ENCODE measurements at places on chromosomes 3 and 15.

GRCh38 chr3:67593761-67594234 is 60.6 kb downstream of the SUCLG2 start:
- no peak for DNase-seq

- DNase-seq, result no peak
Measured at GRCh38 chr15:57647071-57647790, 55.5 kb downstream of the MYZAP start.

GRCh38 chr15:90062462-90062932 is 39.8 kb downstream of the IDH2 start:
- no peak for DNase-seq

GRCh38 chr15:52281085-52282035 is 14.2 kb downstream of the MYO5C start:
- no peak for DNase-seq

GRCh38 chr3:157914882-157915281 is 191.3 kb downstream of the SHOX2 start:
- DNase-seq, result peak; percentile 1

DNA sequence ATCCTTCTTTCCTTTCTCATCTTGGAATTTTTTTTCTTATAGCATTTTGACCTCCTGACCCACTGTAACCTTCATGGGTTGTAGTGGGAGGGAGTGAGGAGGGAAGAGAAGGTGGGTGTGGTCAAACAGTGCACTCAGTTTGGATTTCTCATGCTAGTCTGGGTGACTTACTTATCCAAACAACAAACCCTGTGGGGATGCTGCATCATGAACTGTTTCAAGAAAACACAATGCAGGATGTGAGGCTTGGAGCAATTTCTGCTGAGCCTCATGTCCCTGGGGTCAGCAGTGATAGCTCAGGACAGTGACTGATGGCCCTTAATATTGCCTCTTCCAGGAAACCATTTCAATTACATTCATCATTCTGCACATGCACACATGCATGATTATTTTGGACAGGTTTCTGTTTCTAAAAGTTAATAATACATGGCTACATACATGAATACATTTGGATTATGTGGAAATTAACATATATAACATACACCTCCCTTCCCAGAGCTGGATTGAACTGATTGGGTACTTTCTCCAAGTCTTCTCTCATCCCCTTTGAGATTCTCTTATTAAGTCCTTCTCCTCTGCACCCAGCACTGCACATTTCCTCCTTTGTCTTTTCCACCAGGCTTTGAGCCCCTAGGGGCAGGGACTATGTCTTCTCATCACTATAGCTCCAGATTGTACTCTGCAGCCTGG is 61.2 kb downstream of the ADAMTSL3 start:
- no peak for DNase-seq

DNA sequence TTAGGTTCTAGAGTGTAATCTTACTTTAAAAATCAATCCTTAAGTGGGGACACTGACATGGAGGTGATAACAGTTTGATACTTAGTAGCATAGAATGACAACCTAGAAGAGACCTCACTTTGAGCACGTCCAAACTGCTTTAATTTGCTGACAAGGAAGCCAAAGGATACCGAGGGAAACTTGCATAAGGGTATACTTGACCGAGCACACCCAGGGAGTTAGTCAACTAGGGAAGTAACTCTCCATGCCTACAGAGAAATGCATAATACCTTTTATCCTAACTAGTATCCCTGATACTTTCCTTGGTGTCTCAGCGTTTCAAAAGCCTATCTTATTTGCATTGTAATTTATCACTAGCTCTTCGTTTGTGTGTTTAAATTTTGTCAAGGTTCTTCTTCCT is 5.5 kb upstream of the TPRG1 start:
- no peak for DNase-seq

DNA sequence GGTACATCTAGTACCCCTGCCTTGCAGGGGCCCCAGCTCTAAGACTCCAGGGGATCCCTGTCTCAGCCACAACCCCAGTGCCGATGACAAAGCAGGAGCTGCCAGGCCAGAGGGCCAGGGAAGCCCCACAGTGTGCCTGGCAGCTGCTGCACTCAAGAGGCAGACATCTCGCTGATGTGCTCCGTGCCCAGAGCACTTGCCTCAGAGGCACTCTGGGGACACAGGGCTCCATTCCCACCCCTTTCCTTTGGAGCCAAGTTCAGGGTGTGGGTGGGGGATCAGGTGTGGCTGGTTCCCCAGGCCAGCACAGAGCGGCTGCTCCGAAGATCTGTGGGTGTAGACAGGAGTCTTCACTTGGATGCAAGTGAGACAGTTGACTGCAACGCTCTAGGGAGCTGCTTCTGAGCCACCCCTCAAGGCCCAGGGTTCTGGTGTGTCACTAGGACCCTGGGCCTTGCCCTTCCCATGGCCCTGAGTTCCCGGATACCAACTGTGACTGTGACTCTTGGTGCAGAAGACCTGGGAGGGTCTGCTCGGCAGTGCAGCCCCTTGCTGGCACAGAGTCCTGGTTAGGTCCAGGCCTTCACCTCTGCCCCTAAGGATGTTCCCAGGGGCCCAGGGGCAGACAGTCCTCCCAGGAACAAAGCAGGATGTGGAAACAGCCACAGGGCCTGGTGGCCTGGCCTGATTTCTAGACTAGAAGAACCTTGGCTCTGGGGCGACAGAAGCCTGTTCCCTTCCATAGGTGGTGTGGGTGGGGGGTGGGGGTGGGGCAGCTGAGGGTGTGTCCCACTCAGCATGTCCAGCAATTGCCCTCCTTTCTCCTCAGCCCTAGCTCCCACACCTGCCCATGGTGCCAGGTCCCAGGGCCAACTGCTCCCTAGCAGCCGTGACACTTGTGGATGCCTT is 2.5 kb downstream of the NT5DC2 start:
- DNase-seq, result no peak

- DNase-seq, result peak; percentile 15
Measured at GRCh38 chr15:34514251-34514670, 69.2 kb downstream of the GOLGA8B start.

DNA sequence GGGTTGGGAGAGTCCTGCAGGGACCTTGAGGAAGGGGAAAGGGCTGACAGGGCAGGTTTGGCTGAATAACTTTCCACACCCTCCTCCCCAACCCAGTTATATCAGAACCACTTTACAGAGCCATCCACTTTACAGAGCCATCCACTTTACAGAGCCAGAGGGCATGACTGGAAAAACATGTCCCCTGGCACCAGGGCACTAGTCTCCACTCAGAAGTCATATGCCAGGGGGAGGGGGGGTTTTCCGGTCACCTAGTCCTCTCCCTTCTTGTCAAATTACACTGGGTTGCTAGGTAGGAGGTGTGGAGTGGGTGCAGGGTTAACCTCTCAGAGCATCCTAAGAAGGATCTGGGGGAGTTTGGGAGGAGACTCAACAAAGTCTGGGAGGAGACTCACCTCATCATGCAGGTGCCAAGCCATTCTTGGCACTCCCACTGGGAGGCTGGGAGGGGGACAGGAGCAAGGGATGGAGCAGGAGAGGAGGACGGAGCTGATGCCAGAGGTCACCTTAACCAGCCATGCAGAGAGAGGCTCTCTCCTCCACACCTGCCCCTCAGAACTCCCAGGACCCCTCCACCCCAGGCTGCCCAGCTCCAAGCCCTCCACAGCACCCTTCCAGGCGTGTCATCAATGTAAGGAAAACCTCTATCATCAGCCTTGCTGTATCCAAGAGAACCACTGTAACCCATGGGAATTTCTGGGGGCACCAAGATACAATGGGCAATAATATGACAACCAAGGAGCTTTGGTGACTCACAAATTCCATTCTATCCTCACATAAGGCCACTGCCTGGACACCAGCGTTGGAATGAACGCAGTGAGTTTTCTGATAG is 1.7 kb downstream of the LRRC2 start:
- no peak for DNase-seq

- DNase-seq, result peak; percentile 42
Measured at GRCh38 chr3:129315223-129315997, 36.7 kb downstream of the HMCES start.

- no peak for DNase-seq
Measured at GRCh38 chr15:74242441-74243185, 6.5 kb downstream of the CCDC33 start.

- no peak for DNase-seq
Measured at GRCh38 chr15:78129751-78130287, 1.4 kb downstream of the CIB2 start.

GRCh38 chr3:36418296-36418695 is 38.0 kb downstream of the STAC start:
- DNase-seq, result no peak

DNA sequence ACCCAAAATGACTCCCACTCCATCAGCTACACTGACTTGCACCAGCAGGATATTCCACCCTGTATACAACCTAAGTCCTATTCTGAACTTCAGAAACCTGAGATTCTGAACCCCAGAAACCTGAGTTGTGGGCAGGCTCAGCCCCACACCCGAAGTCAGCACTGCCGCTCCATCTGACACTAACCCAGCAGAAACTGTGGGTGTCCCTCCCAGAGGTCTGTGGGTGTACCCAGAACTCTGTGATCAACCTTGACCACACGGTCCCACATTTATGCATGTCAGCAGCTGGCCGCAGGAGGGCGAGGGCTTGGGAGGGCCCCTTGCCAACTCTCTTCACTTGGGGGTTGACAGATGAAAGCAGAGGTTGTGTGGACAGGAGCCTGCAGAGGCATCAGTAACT is 9.3 kb downstream of the OXTR start:
- DNase-seq, result no peak

Data from hematopoietic multipotent progenitor cell treated with erythropoietin and hydrocortisone succinate and interleukin-3 and kit ligand, for 8 days (in vitro differentiated cells).